ENCODE measurements at places on chromosomes 3 and 15.

DNA sequence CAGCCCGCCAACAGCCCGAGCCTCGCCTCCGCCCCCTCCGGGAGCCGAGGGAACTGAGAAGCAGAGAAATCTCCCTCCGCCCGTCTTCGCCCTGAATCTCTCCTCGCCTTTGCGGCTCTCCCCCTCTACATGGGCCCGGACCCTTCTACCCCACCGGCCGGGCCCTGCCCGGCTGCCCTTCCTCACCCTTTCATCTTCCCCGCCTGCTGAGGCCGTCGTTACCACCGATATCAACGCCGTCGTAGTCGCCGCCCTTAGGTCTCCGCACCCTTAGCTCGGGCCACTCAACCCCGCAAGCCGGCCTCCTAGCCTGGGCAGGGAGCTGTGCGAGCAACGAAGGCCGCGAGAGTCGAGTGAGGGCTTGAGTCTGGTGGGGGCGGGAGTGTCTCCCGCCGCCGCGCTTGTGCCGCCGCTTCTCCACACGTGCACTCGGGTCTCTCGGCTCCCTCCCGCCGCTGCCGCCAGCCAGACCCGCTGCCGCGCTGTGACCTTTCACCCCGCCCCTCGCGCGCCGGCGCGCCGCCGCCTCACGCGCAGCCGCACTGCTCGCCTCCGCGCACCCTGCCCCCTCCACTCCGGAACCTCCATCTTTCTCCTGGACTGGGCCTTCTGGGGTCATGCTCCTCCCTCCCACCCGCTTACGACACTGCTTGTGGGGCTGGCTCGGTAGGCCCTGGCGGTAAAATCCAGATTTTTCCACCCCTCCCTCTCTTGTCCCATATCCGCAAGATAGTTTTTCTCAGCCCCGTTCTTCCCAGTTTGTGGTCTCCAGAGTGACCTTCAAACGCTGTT is at the start of gene NAA50:
TSS of gene NAA50 (minus strand) at position 494 of the 792 bp plus-strand sequence. CDS start at position 194, 300 bp downstream.
- peak; percentile 91 for DNase-seq

GRCh38 chr15:66164788-66165187 is 88.8 kb downstream of the MEGF11 start:
- DNase-seq = no peak

DNA sequence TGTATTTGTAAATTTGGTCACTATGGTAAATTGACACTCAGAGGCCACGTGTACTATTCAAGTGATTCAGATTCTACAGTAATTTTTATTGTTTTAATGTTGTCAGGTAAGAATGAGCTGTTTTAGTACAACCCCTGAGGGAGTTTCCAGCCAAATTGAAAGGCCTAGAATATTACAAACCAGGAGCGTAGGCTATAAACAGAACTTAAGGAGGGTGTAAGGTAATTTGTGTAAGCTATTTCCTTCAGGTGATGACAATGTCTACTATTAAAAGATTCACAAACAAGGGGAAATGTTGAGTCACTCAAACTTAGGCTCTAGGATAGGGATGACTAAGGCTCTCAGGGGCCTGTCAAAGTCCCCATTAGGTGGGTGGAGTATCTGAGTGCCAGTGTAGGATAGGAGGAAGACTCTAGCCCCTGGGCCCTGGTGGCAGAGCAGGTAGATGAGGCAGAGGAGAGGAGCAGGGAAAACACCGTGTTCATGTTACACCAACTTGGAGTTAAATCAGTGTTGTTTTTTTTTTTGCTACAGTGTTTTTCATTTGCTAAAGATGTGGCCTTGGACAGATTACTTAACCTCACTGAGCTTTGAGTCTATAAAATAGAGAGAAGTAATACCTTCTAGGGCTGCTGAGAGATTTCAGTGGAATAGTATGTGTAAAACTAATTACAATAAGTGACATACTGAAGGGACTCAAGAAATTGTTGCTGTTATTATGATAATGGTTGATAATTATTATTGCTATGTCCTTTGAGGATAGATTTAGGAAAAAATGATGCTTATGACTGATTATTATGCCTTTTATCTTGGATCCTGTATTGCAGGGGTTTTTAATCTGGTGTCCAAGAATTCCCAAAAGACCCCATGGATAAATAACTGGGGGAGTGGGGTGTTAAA is 10.3 kb downstream of the TM4SF1 start:
- no peak for DNase-seq

GRCh38 chr3:46504789-46505188 is 7.0 kb downstream of the RTP3 start:
- no peak for DNase-seq

DNA sequence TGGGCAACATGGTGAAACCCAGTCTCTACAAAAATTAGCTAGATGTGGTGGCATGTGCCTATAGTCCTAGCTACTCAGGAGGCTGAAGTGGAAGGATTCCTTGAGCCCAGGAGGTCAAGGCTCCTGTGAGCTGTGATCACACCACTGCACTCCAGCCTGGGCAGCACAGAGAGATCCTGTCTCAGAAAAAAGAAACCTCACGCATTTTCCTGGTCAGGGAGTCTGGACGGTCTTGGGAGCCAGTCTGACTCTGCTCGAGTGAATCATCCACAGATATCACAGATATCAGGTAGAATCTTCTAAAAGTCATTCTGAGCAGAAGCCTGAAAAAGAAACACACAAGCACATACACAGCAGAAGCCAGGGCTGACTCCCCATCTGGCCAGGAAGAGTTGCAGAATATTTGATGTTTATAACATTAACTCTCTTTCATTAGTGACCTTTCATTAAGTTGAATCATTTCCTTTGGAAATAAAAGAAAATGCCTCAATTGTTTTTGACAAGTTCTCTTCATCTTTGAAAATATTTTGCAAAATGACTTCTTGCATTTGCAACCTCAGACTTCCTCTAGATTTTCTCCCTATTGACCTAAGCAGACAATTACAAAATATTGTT is 56.5 kb upstream of the ABHD17C start:
- DNase-seq = no peak

- no peak for DNase-seq
These were observed 85.5 kb downstream of the WNT7A start for GRCh38 chr3:13794322-13794721.

GRCh38 chr3:187025254-187025655 is 94.9 kb downstream of the ST6GAL1 start:
- DNase-seq = peak; percentile 34

- DNase-seq = no peak
These were observed 11.3 kb upstream of the ANKRD63 start for GRCh38 chr15:40293905-40294895.

GRCh38 chr15:37138591-37139215 is 38.4 kb upstream of the MEIS2 start:
- no peak for DNase-seq

DNA sequence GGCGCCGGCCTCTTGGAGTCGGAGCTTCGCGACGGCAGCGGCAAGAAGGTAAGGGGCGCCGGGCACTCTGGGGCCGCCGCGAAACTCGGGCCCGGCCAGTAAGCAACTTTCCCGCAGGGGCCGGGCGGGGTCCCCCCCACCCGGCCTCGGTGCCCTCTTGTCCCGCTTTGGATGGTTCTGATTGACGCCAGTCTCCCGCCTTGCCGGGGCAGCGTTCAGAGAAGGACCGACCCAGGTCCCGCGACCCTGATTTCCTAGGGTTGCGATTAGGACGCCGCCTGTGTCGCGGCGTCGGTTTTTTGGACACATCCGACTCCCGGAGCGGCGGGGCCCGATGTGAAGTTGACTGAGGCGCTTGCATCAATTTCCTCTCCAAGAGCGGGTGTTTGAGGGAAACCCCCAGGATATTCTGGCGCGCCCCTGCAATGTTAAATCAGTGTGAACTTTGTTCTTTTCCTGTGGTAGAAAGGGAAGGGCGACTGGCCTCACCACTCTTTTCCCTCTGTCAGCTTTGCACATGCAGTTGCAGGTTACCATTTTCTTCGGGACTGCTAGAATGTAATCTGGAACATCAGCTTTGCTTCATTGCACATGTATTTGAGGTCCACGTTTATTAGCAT is 755 bp downstream of the PDE8A start:
- peak; percentile 48 for DNase-seq

DNA sequence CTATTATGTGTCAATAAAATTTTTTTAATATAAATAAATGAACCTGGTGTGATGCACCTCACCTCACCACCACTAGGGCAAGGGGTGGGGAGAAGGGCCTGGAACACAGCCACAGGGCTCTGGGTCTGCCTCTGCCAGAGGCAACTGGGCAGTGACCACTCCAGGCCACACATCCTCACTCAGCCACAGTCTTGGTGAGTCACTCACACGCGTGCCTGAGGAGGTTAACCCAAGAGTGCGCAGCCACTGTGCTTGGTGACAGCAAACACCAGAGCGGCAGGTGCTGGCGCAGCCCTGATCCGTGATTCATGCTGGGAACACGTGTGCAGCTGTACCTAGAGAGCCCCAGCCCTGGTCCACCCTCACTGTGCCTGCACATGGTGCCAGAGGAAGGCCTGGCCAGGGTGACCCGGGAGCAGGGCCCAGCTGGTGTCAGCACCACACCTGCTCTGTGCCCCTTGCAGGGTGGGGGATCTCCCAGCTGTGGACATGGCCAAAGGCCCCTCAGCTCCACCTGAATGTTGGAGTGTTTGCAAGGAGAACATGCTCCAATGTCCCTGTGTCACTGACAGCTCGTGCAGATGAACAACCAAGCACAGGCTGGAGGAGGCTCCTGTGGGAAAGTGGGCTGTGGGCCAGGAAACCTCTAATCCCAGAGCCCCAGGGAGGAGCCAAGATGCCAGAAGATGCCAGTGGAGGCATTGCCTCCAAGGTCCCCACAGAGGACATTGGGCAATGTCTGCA is 2.1 kb downstream of the SLC41A3 start:
- no peak for DNase-seq

- DNase-seq = no peak
These were observed 8.0 kb downstream of the LRRK1 start for GRCh38 chr15:100926971-100927756.

- DNase-seq = no peak
These were observed 129.6 kb downstream of the CTNNB1 start for GRCh38 chr3:41328926-41329325.

DNA sequence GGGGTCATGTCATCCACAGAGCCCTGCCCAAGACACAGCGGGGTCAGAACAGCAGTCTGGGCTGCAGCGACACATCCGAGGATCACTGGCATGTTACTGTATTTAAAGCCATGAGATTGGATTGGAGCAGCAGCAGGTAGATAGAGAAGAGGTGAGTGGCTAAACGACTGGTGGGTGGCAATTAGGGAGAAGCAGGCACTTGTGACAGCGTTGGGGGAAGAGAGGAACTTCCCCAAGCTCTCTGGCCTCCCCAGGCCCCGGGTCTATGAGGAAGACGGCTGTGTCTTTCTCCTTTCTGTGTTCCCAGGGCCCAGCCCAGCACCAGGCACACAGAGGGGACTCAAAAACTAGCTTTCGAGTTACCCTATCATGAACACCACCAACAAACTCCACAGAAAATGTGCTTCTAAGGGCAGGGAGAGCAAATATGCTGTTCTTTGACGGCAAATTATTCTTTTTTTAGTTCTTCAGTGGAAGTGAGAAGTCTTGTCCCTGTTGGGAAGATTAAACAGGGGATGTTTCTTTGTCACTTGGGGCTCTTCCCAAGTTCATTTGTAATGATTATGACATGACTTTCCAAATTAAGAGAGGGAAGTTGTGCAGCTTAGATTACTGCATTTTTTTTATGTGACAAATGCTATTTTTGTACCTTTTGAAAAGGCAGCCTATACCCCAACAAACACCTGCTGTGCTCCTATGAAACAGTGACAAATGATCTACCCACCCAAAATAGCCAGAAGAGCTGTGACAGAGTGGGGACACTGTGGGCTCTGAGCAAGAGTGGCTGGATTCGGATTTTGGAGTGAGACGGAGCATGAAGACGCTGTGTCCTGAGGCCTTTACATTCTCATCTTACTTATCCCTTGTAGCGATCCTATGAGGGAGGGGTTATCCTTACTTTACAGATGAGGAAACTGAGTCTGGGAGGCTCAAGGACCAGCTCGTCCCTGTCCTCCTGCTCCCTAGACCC is 7.2 kb upstream of the SYNM start:
- DNase-seq = no peak

- DNase-seq = no peak
These were observed 15.6 kb downstream of the CCRL2 start for GRCh38 chr3:46422617-46423016.

GRCh38 chr3:35867791-35868190 is 228.5 kb downstream of the ARPP21 start:
- DNase-seq = no peak

DNA sequence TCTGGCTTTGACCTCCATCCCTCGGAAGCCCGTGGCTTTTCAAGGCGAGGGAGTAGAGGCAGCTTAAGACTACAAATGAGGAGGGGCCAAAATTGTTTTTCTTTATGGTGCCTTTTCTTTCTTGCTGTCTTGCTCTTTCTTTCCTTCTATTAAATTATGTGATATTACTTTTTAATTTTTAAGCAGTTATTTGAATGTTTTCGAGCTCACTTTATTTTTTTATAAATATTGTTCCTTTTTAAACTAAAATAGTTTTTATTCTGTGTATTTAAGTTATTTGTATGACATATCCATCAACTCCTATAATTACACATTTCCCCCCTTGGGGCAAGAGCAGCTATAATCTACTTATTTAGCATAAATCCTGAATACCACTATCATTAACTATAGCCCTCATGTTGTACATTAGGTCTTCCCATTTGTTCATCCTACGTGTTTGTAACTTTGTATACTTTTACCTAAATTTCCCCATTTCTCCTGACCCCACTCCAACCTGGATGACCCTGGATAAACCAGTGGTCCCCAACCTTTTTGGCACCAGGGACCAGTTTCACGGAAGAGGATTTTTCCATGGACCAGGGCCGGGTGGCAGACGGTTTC is 622 bp upstream of the PLSCR1 start:
- no peak for DNase-seq

DNA sequence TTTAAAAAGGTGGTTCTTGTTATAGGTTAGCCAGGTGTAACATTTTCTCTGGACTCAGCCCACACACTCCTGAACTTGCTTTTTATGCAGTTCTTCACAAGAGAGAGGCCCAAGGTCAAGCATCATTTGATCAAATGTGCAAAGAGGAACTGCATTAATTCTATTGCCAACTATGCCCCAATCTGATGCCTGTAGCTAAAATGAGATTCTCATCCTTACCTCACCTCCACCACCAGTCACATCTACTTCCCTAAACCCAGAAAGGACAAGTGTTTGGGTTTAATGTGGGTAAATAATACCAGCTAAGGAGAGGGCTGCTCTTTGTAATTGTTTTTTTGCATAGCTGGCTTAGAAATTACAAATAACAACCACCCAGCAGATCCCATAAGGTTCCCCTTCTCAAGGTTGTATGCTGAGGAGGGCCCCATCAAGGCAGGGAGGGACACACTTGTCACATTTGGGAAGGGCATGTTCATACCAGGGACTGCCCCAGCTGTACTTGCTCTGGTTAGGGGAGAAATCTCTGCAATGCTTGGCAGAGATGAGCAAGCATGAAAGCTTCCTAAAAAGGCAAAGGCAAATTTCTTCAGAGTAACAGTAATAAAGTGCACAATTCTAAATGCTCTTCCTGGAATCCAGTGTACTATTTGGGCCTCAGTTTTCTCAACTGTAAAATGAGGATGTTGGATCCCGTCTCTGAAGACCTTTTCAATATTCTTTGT is 76.2 kb downstream of the TGFBR2 start:
- DNase-seq = no peak

DNA sequence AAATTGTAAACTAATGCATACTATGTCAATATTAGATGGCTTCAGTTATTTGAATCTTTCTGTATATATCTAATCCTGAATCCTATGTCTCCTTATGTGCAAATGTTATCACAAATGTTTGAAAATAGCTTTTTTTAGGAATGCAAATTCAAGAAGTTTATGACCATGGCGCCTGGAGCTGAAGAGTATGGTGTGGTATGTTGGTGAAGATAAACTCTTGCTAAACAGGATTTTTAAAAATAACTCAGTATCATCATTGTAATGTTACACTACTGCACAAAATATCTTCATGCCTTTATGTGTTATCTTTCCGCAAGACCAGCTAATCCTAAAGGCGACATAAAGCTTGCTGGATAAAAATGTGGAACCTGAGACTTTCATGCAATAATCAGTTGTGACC is 382.6 kb downstream of the ROBO1 start:
- no peak for DNase-seq
